ENCODE measurements at places on chromosomes 16 and 17.

DNA sequence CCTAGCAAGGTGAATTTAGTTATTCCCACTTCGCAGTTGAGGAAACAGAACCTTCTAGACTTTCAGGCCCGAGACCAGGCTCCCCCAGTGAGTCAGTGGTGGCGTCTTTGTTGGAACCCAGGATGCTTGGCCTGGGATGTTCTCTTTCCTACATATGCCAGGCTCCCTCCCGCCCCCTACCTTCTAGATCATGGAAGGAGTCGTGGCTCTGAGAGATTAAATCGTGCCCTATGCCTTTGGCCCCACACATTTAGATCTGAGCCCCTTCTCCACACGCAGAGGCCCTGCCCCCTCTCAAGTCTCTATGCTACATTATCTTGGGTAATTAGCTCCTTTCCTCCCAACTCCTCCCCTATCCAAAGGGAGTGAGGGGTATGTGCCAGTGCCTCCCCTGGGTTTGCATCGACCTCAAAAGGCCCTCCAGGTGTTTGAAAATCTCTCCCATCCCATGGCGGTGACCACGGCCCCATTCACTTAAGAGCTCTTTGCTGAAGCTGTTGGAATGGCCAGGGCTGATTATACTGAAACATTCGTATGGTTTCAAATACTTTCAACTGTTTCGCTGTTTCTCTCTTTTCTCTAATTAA, 3.0 kb downstream of the NGFR start:
- no peak for DNase-seq

DNA sequence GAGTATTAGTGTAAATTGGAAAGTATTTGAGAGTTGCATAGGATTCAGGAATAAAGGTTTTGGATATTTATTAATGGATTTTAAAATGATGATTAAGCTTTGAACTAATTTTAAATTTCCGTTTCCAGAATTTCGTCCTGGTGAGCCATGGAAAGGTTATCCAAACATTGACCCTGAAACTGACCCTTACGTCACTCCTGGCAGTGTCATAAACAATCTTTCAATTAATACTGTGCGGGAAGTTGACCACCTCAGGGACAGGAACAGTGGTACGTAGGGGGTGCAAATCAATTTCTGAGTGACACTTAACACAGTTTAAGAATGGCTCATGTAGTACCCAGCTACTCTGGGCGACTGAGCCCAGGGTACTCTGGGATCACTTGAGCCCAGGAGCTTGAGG, 29.1 kb upstream of the SLC5A11 start:
- DNase-seq, result no peak

GRCh38 chr16:49352892-49353291, 20.7 kb upstream of the C16orf78 start:
- DNase-seq, result no peak

GRCh38 chr16:30923554-30924075, at the start of gene FBXL19:
Gene FBXL19 (plus strand): TSS chr16:30923572. CDS start chr16:30925755, 2,183 bp downstream.
- peak; percentile 36 for DNase-seq

- DNase-seq, result no peak
Observed at GRCh38 chr17:2965621-2966595, 97.5 kb downstream of the OR1D5 start.

DNA sequence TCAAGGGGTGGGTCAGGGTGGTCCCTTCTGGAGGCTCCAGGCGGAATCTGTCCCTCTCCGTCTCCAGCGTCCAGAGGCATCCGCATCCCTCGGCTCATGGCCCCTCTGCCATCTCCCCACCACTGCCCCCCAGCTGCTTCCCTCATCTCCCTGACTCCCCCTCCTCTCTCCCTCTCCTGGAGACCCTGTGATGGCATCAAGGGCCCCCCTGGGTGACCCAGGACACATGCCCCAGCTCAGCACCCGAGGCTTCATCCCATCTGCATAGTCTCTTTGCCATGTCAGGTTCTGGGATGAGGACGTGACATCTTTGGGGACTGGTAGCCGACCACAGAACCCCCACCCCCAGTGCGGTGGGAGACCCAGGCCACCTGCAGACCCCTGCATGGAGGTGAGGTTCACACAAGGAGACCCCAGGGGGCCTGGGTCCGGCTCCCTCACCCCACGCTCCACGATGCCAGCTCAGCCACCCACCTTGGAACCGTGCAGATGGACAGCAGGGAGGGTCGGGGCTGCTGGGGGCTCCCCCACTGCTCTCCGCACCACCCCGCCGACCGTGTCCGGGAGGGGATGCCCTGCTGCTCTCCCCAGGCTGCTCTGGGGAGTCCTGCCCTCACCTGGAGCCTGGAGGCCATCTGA, 3.8 kb downstream of the SECTM1 start:
- no peak for DNase-seq

- DNase-seq, result peak; percentile 41
Observed at GRCh38 chr17:83195330-83196023, 116.1 kb downstream of the METRNL start.

GRCh38 chr17:60381958-60382357, 10.0 kb downstream of the USP32 start:
- no peak for DNase-seq

DNA sequence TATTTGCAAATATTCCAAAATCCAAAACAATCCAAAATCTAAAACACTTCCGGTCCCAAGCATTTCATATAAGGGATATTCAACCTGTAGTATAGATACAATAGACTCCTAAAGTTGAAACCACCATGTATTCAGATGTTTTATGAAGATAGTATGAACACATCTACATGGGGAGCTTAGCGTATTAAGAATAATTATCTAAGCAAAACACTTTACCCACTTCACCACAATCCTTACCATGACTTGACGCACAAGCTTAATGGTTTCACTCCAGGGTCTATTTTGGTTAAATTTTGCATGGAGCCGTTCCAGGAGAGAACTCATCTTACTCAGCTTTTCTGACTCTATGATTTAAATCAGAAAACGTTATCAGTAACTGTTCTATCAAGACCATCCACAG, 3.5 kb downstream of the MED1 start:
- no peak for DNase-seq

- no peak for DNase-seq
Observed at GRCh38 chr16:14097182-14097959, 26.3 kb downstream of the MRTFB start.

- no peak for DNase-seq
Observed at GRCh38 chr17:27295945-27296344, 2.0 kb downstream of the WSB1 start.

GRCh38 chr16:84055801-84056634, 13.4 kb upstream of the SLC38A8 start:
- DNase-seq, result no peak

GRCh38 chr17:81977211-81977808, at the start of gene ASPSCR1:
Gene ASPSCR1 (plus strand): TSS chr17:81977629. CDS start chr17:81977647, 18 bp downstream.
- DNase-seq, result peak; percentile 82

GRCh38 chr17:560432-560873, 154.2 kb downstream of the VPS53 start:
- DNase-seq, result peak; percentile 7

- DNase-seq, result no peak
Observed at GRCh38 chr17:38908676-38909181, 16.7 kb upstream of the LASP1NB start.

DNA sequence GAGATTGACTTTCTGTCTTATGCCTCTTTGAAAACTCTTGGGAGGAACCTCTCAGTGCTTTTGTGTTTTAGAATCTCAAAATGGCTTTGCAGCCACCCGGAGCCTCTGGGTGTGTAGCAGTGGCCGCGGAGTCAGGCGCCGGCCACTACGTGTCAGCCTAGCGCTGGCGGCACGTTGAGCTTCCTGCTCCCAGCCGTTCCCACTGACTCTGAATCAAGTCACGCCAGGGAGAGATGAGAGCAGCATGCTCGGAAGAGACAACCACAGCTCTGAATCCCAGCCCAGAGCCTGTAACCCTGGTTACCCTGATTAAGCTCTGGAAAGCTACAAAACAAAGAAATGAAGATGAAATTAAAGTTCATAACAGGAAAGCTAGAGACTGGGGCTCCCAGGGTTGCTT, 97.4 kb upstream of the CACNG5 start:
- no peak for DNase-seq

- no peak for DNase-seq
Observed at GRCh38 chr16:89191033-89191900, 9.1 kb downstream of the SLC22A31 start.

- no peak for DNase-seq
Observed at GRCh38 chr16:87555647-87556046, 46.7 kb upstream of the JPH3 start.

DNA sequence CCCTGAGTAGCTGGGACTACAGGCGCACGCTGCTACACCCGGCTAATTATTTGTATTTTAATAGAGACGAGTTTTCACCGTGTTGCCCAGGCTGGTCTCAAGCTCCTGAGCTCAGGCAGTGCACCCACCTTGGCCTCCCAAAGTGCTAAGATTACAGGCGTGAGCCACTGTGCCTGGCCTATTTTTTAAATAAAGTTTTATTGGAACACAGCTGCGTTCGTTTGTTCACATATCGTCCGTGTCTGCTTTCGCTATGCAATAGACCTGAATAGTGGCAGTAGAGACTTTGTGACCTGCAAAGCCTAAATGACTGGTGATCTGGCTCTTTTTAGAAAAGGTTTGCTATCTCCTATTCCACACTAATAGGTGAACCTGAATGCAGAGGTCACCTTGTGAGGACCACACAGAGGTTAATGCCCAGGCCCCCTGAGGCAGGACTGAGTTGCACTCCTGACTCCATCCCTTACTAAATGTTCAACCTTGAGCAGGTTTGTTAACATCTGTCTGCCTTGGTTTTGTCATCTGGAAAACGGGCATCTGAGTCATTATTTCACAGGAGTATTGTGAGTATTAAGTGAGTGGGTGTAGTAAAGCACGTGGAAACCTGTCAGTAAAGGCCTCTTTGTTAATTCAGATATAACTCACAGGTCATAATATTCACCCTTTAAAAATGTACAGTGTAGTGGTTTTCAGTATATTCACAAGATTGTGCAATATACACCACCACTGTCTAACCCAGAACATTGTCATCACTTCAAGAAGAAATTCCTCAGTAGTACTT, 157.5 kb upstream of the CACNG5 start:
- DNase-seq, result no peak

DNA sequence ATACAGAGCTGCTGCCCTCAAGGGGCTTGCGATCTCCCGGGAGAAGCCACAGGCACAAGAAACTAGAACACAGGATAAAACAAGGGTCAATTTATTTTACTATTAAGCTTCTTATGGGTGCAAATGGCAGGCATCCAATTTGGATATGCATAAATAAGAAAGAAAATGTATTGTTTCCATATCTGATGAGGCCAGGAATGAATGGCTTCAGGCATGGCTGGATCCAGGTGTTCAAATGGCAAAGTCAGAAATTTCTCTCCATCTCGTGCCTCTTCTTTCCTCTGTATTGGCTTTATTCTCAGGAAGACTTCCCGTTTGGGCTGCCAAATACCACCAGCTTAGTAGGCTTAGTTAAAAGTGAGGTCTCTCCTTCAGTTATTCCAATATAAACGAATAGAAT, 43.1 kb downstream of the SCNN1B start:
- DNase-seq, result no peak

GRCh38 chr17:30812218-30813177, 12.0 kb downstream of the CRLF3 start:
- no peak for DNase-seq

DNA sequence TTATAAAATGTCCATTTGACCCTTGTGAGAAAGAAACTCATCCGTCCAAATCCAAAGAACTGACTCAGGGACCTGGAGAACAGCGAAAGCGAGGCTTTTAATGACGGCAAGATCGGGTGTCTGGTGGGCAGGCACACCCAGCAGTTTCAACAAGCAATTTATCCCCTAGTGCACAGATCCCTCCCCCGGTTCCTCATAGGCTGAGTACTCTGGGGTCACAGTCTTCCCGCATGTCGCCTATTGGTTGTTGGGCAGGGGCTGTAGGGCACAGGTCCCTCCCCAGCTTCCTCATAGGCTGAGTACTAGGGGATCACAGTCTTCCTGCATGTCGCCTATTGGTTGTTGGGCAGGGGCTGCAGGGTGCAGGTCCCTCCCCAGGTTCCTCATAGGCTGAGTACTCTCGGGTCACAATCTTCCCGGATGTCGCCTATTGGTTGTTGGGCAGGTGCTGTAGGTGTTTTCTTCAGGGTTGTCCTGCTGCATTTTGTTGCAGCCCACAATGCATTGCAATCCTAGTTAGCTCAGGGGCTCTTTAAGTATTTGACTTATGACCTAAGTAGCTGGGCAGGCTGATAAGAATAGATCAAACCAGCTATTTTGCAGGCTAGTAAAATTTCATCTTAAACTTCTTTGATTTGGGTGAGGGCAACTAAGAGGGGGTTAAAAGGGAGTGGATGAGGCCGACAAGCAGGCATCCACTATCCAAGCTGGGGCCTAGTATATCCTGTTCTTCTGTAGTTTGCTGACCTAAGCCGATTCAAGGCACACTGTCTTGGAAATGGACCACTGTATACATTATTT, 3.6 kb upstream of the UTS2R start:
- no peak for DNase-seq

DNA sequence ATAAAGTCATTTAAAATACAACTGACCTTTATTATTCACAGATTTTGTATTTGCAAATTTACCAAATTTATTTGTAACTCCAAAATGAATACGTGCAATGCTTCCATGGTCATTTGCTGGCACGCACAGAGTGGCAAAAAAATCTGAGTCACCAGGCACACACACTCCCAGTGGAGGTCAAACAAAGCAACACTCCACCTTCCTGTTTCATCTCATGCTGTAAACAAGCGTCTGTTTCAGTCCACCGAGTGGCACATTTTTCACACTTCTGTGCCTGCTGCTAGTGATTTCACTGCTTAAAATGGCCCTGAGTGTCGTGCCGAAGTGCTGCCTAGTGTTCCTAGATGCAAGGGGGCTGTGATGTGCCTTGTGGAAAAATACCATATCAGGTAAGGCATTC, 17.8 kb upstream of the ITGAE start:
- no peak for DNase-seq

- DNase-seq, result no peak
Observed at GRCh38 chr16:11978080-11978479, 1.5 kb downstream of the SNX29 start.

GRCh38 chr17:58741121-58741625, 14.5 kb upstream of the PPM1E start:
- DNase-seq, result no peak

GRCh38 chr17:14471052-14471451, 170.2 kb downstream of the HS3ST3B1 start:
- DNase-seq, result no peak

- DNase-seq, result no peak
Observed at GRCh38 chr16:74465281-74465680, 44.0 kb upstream of the CLEC18B start.

- DNase-seq, result peak; percentile 54
Observed at GRCh38 chr17:66675991-66676371, 158.9 kb upstream of the CACNG5 start.

Measured in tibial nerve (tissue), 4 donors.